ENCODE measurements at places on chromosomes 4 and X. TPM values are rescaled to one million over a fixed set of nuclear protein-coding genes. Genes with fewer than 3 reads are reported as not detected.

- DNase-seq: no peak
Observed at GRCh38 chrX:3250966-3251365, 95.5 kb downstream of the MXRA5 start.

DNA sequence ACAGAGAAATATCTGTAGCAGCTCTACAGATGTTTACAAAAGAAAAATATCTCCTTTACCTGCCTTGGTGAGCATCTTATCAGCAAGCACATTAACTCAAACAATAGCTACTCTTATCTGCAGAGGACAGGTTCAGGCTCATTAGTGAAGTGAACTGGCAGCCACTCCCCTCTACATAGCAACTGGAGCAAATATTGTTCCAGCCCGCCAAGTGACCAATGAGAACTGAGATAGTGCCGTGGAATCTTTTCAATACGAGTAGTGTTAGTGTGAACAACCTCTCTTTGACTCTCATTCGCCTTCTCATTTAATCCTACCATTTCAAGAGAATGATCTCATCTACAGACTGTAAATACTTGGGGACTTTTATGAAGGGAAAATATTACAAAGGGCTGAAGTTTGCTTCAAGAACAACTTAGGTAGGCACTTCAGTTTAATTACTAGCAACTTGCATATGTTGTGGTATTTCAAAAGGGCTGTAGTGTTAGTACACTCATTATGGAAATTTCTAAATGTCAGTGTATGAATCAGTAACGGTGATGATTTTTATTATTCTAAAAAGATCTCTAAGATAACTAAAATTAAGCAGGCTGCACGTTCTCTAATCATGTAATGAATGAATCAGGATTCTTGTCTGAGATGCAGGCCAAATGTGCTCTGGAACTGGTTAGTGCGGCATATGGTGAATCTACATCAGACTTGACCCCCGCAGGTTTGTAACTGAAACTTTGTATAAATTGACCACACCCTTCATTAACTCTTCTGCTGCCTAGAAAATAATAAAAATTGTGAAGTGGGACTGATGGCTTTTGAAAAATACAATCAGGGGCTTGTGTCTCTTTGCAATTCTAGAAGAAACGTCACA is 72.4 kb downstream of the PALLD start:
- no peak for DNase-seq

DNA sequence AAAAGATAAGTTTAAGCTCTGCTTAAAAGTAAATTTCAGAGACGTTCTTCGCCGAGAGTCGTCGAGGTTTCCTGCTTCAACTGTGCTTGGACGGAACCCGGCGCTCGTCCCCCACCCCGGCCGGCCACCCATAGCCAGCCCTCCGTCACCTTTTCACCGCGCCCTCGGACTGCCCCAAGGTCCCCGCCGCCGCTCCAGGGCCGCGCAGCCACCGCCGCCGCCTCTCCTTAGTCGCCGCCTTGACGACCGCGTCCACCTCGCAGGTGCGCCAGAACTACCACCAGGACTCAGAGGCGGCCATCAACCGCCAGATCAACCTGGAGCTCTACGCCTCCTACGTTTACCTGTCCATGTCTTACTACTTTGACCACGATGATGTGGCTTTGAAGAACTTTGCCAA is 70.8 kb downstream of the FMR1NB start:
- DNase-seq: no peak

DNA sequence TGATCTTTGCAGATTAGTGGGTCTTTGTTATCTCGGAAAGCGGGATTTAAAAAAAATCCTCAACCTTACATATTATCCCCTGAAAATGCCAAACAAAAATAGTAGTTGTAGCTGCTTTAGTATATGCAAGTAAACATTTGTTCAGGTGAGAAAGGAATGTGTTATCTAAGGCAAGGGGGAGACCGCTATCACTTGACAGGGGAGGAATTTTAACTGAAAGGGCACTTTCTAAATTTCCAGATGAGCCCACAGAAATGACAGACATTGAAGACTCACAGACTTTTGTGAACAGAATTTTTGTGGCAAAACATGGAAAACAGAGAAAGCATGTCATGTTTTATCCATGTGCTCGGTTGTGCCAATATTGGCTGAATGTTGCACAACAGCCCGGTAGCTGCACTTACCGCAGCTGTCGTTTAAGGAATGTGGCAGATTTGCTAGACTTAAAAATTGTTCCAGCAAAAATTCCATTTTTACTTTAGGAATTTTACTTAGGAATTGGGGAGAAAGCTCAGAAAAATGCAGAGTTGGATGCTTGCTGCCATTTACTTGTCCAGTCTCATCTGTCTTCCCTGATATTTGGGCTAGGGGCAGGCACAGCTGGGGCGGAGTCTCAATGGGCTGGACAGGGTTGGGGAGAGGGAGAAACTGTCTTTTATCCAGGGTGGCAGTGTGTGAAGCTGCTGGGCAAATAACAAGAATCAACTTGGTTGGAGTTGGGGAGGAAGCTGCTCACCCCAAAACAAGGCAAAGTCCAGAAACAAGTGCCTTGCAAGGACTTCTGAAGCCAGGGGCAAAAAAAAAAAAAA is 94.6 kb upstream of the RPS6KA3 start:
- peak; percentile 31 for DNase-seq

- no peak for DNase-seq
Observed at GRCh38 chr4:121130326-121130660, 33.8 kb downstream of the TNIP3 start.

- DNase-seq: no peak
Observed at GRCh38 chr4:101989551-101989950, 199.0 kb downstream of the BANK1 start.

GRCh38 chr4:1658581-1658980 is 25.5 kb downstream of the FAM53A start:
- DNase-seq: no peak

DNA sequence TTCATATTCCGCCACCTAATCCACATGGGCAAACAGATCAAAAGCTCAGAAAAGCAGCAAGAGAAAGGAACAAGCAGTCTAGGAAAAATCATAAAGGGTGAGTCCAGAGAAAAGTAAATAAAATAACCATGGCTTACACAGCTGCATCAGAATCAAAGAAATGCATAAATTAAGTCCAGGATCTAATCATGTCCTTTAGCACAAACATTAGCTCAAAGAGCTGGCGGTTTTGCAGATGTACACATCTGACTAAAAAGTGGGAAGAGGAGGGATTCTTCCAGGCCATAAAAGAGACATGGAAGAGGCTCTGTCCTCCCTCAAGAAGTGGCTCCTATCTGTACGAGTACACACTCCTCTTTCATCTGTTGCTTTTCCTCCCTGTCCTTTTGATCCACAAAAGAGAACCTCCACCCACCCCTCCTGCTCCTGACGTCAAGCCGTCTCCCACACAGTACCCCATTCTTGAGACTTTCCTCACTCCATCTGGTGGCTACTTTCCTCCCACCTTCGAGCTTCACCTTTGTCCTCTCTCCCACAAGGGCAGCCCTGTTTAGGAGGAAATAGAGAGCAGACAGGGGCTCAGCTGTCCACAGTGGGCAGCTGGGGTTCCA is 92.5 kb downstream of the RASL11B start:
- no peak for DNase-seq

The MAP3K15 gene
- total RNA-seq: not detected

The MAGEC3 gene
- not detected for total RNA-seq

Measured in tibial nerve (tissue), 4 donors.